ENCODE measurements at places on chromosomes 4 and X. TPM values are rescaled to one million over a fixed set of nuclear protein-coding genes. Genes with fewer than 3 reads are reported as not detected.
A peak's percentile ranks its signal among the peaks of the same experiment; 100 is the strongest.

The MBNL3 gene
- total RNA-seq = 2.4 TPM

The DCAF8L2 gene
- not detected for total RNA-seq

GRCh38 chr4:7252510-7253340, 60.4 kb downstream of the SORCS2 start:
- DNase-seq = no peak

The RHOXF2B gene
- total RNA-seq = not detected

- no peak for DNase-seq
Observed at GRCh38 chr4:110926841-110927400, 304.0 kb upstream of the PITX2 start.

GRCh38 chr4:36638273-36638811, 356.9 kb downstream of the DTHD1 start:
- DNase-seq = peak; percentile 36

DNA sequence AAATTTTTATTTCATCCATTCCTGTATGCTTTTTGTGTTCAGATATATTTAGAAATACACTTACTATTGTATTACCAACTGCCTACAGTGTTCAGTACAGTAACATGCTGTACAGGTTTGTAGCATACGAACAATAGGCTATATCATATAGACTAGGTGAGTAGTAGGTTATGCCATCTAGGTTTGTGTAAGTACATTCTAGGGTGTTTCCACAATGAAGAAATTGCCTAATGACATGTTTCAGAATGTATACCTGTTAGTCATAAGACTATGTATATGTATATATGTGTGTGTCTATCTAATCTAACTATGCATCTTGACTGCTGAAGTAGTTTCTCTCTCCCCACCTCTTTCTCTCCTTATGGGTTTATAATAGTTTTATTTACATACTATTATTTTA, 51.5 kb upstream of the BTC start:
- DNase-seq = no peak

GRCh38 chr4:20493761-20494353, 206.4 kb upstream of the PACRGL start:
- DNase-seq = no peak

- no peak for DNase-seq
Observed at GRCh38 chr4:17134565-17134964, 236.1 kb upstream of the LDB2 start.

GRCh38 chrX:111648802-111649201, 32.2 kb upstream of the ALG13 start:
- DNase-seq = no peak

- peak; percentile 30 for DNase-seq
Observed at GRCh38 chr4:107148904-107149303, 112.8 kb upstream of the DKK2 start.

The P2RY10 gene
- not detected for total RNA-seq

GRCh38 chrX:11755724-11756123, 2.3 kb upstream of the MSL3 start:
- no peak for DNase-seq

- DNase-seq = no peak
Observed at GRCh38 chr4:162853788-162854187, 312.9 kb downstream of the NAF1 start.

DNA sequence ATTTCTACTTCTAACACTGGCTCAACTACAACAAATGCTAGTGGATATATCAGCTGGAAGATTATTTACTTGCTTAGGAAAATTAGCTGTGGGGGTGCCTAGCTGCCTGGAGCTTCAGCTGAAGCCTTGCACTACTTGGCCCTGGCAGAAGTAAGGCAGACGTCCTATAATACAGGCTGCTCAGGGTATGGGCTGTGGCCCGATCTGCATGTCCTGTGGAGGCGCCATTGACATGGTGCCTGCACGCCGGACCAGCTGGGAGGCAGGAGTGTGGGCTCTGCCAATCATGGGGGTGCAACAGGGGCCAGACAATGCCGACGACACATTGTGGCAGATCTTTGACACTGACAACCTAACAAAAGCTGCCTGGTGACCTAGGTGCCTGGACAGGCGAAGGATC, 31.6 kb upstream of the UCP1 start:
- DNase-seq = no peak

Data from GM23338 (cell line).